Activated naive CD4-positive, alpha-beta T cell treated with anti-CD3 and anti-CD28 coated beads, Interleukin-2, amount 50 U/mL, for 16 hours (primary cell): ENCODE measurements at places on chromosomes 11 and 22.

GRCh38 chr11:46315033-46315738, 32.1 kb upstream of the DGKZ start:
- peak; percentile 78 for DNase-seq

- DNase-seq: no peak
Observed at GRCh38 chr11:22671751-22672150, 5.3 kb downstream of the GAS2 start.

- DNase-seq: no peak
Observed at GRCh38 chr11:113932788-113933187, 28.2 kb downstream of the HTR3B start.

GRCh38 chr11:16191212-16191867, 165.0 kb downstream of the SOX6 start:
- no peak for DNase-seq

GRCh38 chr11:17528181-17528691, 16.0 kb downstream of the USH1C start:
- DNase-seq: peak; percentile 54

GRCh38 chr11:22133776-22134175, 59.1 kb upstream of the ANO5 start:
- DNase-seq: no peak
